Activated CD4-positive, alpha-beta T cell treated with anti-CD3 and anti-CD28 coated beads, Interleukin-2, amount 50 U/mL, for 4 hours (primary cell): ENCODE measurements at places on chromosomes 12 and 14.
A peak's percentile ranks its signal among the peaks of the same experiment; 100 is the strongest.

GRCh38 chr12:480831-481816 lies 21.4 kb downstream of the B4GALNT3 start:
- DNase-seq = no peak

GRCh38 chr12:111685322-111685810 lies 390 bp downstream of the BRAP start:
- DNase-seq = no peak

- DNase-seq = no peak
These were observed 71.9 kb downstream of the NRXN3 start for GRCh38 chr14:78242086-78242485.

DNA sequence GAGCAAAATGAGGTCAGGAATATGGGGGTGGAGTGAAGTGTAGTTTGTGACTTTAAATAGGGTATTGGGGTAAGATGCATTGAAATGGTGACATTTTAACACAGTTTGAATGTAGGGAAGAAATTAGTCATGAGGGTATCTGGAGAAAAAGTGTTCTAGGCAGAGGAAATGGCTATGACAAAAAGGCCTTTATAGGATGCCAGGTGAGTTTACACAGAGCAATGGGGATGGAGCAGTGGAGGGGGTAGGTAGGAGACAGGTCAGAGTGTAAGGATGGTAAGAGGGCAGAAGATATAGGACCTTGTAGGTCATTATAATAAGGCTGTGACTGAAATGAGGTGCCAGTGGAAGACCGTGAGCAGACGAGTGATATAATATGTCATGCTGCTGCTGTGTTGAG lies 30.4 kb downstream of the HEATR5A start:
- DNase-seq = no peak

GRCh38 chr14:33287189-33287588 lies 348.5 kb downstream of the NPAS3 start:
- DNase-seq = no peak

DNA sequence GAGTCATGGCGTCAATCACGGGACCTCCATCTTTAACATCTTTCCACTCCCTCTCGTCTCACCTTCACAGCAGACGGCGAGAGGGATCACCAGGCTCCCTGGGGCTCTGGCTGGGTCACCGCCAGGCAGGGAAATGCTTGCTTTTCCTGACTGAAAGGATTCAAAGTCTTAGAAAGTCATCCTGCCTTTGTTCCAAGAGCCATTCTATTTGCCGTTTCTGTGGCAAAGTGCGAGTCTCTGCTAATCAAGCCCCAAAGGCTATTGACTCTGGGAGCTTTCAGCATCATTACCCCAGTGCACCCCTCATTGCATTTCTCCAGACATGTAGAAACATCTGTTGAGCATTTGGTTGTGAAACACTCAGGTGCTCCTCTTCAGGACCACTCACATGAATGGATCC lies 69.6 kb downstream of the GSC start:
- DNase-seq = no peak

- no peak for DNase-seq
These were observed 942 bp upstream of the GSG1 start for GRCh38 chr12:13104409-13104808.

GRCh38 chr12:7856516-7856915 lies 16.2 kb downstream of the SLC2A14 start:
- DNase-seq = no peak

GRCh38 chr12:39804898-39805297 lies 185.3 kb upstream of the ABCD2 start:
- no peak for DNase-seq

DNA sequence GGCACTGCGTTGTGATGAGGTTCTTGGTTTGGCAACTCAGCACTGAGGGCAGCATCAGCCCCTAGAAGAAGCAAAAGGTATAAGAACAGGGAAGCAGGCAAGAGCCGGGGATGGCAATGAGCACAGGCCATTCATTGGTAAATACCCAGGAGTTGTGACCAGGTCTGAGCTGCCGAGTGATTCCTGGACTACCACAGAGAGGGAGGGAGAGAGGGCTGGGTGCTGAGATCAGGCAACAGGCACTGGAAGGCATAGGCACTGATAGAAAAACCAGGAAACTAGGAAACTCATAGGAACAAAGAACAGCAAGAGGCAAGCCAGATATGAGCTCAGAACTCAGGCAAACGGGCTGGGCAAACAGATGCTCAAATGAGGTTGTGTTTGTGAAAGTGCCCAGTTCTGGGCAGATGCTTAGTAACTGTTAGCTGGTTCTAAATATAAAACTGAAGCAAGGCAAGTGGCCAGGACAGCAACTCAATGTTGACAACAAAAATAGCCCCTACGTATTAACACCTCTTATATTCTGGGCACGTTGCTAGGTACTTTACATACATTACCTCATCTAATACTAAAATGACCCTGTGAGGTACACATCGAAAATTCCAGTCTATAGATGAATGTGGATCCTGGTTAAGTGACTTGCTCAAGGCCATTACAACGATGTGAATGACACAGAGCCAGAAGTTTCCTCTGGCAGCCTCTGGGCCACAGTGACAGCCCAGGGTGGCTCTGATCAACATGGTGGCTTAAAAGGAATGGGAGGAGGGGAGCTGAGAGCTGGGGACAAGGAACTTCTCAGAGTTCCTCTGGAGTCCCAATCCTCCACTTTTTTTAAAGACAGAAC lies 121.1 kb downstream of the PRMT8 start:
- DNase-seq = no peak

DNA sequence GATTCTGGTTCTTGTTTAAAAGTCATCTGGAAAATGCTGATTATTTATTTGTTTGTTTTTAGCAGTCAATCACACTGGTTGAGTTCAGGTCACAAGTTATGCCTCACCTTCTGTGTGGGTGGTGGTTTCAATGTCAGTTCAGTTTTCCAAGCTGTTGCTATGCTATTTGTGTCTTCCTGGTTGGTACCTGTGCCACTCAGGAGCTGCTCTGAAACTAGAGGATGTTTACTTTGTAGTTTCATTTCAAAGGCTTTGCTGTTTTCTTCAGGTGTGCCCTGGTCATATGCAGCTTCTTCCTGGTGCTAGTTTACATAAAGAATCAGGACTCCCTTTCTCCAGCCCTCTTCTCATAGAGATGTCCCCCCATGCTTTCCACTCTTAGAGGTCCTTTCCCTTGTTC lies 75.7 kb upstream of the PPP4R3A start:
- DNase-seq = no peak

DNA sequence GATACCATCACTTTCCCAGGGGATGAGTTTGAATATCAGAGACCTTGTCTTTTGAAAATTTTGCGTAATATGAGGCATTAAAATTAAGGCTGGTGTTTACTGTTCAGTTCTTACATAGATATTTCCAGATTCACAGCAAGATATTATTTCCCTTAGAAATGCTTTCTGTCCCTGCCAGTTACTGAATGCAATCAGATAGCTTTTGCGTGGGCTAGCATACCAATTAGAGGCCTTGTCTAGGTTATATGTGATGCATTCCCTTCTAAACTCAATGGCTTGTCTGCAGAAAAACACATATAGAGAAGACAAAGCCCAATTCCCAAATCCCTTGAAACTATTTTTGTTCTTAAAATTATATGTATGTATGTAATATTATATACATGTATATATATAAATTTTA lies 167.8 kb downstream of the RMST start:
- no peak for DNase-seq

DNA sequence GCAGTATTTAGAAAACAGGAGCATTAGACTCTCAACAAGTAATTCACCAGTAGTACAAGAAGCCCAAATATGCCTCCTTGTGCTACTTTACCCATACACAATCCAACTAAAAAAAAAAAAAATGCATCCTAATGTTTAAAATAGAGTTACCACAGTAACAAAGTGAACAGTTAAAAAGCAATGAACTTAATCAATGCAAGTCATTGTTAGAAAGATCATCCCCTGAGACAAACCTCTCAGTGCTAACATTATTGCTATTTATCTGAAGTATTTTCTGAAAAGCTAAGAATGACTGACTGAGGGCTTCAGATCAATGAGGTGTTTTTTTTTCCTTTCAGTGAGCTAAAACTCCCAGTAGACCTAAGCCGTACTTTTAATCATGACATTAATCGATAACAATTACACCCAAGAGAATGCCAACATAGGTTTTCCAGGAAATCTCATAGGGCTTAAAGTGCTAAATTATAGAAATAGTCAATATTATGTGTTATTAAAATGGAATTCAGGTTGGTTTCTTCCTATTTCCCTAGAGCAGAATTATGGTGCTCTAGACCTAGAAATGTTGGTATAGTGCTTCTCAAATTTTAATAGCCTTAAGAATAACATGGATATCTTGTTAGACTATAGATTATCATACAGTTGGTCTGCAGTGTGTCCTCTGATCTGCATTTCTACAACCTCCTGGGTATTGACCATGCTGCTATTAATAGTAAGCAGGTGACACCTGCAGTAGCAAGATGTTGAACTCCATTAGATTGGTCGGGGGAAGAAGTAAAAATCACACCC lies 123.0 kb downstream of the PRKD1 start:
- DNase-seq = no peak

- no peak for DNase-seq
These were observed 63.2 kb upstream of the RFX4 start for GRCh38 chr12:106519607-106520021.

GRCh38 chr14:65170768-65171507 lies 68.6 kb upstream of the MAX start:
- DNase-seq = peak; percentile 28

DNA sequence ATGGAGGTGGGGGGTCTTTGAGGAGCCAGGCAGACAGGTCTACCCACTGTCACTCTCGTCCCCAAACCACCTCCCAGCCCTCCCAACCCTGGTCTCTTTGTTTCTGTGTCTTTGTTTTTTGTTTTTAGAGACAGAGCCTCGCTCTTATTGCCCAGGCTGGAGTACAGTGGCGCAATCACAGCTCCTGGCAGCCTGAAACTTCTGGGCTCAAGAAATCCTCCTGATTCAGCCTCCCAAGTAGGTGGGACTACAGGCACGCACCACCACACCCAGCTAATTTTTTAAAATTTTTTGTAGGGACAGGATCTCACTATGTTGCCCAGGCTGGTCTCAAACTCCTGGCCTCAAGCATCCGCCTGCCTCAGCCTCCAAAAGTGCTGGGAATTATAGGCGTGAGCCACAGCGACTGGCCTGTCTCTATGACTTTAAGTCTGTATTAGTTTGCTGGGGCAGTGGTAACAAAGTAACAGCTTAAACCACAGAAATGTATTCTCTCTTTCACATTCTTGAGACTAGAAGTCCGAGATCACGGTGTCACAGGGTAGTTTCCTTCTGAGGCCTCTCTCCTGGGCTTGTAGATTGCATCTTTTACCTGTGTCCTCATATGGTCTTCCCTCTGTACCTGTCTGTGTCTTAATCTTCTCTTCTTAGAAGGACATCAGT lies 26.1 kb downstream of the DTX1 start:
- DNase-seq = no peak

DNA sequence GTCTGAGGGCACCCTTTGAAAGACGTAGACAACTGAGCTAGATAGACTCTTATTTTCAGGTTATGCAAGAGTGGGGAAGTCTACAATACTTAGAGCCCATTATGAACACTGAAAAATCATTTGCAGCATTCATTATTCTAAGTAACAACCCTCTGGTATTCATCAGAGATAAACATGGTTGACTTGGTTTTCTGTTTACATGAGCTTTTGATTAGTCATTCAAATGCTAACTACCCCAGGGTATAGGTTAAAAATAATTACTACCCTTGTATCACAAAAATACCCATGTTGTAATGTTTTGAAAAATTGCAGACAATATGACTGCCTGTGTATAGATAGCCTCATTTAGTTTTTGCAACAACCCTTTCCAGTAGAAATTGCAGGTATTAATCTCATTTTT lies 78.5 kb downstream of the PPFIBP1 start:
- no peak for DNase-seq

- no peak for DNase-seq
These were observed 18.9 kb upstream of the MAP3K9 start for GRCh38 chr14:70828188-70828587.

- no peak for DNase-seq
These were observed 84.4 kb downstream of the SLC24A4 start for GRCh38 chr14:92407410-92407809.

DNA sequence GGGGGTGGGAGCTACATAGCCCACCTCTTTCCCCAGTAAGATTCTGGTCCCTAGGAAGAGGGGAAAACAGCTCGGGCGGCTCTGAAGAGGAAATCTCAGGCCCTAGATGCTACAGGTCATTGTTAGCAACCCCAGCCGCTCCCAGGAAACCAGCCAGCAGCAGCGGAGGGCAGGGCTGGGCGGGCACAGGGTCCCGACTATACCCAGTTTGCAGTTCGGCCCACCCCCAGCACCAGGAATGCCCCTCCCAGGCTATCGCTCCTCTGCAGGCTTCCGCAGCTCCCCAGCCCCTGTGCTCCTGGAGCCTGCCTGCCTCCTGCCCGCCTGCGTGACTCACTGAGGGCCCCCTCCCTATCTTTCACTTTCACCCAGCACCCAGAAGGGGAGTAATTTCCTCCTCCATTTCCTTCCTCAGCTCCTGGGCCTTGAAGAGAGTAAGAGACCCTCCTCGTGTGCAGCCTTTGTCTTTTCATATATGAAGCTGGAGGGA lies 27.2 kb upstream of the PNMA1 start:
- peak; percentile 58 for DNase-seq

DNA sequence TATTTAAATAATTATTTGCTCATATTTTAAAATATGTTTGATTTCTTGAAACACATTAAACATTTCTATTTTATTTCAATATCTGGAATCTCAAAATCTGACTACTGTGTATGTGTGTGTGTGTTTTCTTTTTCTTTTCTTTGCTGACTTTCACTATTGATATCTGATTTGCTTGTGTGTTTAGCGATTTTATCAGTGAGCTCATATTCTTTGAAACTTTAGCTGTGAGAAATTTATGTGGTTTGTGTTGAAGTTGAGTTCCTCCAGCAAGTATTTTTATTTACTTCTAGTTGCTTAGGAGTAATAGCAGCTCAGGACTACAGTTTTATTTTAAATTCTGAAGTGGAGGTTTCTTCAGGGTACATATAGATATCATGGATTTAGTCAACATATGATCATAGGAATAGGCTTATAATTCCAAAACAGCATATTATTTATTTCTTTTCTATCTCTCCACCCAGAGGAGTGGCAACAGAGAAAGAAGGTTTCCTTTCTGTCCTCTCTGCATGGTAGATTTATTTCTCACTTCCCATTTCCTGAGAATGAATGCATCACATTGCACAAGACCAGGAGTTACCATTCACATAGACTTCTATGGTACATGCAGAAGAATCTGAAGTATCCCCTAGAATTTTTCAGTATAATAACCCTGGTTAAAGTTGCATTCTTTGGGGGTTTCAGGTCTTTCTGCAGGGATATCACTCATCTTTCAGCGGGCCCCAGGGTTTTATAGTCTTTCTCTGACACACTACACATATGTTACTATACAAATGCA lies 60.5 kb downstream of the PTPRQ start:
- DNase-seq = no peak
